ENCODE measurements at places on chromosomes 5 and 9.

- DNase-seq: no peak
Measured at GRCh38 chr9:88503845-88504764, 30.9 kb upstream of the NXNL2 start.

DNA sequence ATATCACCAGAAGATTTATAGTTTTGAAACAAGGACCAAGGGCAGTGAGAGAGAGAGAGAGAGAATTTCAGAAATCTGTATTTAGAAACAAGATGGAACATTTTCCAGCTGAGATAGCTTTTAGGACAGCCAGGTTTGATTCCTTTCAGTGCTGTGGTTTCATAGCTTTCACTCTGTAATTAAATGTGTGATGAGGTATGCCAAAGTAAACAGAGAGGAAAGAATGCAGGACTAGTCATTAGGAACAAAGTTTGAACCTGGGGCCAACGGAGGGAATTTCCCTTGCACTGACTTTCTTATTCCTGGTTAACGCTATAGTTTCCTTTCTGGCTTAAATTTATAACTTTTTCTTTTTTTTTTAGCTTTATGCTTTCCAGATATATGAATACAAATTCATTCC lies 10.0 kb upstream of the CCL28 start:
- peak; percentile 28 for DNase-seq

- DNase-seq: no peak
Measured at GRCh38 chr9:126376311-126377175, 49.9 kb downstream of the MVB12B start.

DNA sequence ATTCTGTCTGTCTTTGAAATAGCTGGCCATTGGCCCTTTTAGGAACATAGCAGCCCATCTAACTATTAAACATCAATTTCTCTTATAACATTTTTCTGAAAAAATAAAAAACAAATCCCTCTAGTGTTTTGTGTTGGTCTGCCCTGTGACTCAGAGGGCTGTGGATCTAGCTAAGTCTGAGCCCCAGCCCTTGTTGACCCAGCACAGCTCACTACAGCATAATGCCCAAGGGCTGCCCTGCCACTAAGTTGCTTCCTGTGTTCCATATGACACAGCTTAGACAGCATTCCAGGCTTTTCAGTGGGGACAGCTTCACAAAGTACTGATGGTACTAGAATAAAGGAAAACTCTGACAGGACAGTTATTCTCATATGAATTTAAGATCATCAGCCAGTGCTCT lies 136.0 kb downstream of the SCAMP1 start:
- DNase-seq: no peak

DNA sequence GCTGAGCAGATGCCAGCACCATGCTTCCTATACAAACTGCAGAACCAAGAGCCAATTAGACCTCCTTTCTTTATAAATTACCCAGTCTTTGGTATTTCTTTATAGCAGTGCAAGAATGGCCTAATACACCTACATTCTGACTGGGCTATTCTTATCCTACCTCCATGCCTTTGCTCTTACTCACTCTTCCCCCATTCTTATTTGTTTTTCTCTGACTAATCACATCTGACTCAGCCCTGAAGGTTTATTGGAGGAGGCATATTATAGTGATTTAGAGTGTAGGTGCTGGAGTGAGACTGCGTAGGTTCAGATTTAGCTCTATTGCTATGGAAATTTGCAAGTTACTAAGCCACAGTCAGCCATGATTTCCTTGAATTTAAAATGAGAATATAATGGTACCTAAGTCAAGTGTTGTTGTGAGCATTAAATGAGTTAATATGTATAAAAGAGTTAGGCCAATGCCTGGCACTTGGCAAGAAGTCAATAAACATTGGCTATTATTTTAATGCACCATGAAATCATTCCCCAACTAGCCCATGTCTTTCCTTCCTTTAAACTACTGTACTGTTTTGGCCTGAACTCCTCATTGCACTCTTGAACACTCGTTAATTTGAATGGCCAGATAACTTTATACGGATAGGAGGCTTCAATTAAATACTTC lies 531.2 kb upstream of the ZNF608 start:
- DNase-seq: no peak

DNA sequence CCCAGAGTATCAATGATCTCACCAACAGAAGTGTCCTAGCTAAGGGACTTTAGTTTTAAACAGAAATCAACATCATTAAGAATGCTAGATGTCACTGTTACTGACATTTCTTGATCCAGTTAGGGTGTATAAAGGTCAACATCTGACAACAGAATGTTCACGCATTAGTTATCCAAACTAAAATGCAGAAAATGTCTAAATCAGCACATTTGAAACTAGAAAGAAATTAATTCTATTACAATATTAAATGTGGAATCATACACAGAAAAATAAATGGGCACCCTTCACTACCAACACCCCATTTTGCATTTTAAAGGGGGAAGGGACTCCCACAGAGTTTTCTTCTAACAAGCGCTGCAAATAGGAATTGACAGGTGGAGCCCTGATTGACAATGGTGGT lies 24.5 kb downstream of the ELAVL2 start:
- DNase-seq: no peak

GRCh38 chr5:141507387-141508091 lies 18.7 kb downstream of the PCDHGC5 start:
- no peak for DNase-seq

DNA sequence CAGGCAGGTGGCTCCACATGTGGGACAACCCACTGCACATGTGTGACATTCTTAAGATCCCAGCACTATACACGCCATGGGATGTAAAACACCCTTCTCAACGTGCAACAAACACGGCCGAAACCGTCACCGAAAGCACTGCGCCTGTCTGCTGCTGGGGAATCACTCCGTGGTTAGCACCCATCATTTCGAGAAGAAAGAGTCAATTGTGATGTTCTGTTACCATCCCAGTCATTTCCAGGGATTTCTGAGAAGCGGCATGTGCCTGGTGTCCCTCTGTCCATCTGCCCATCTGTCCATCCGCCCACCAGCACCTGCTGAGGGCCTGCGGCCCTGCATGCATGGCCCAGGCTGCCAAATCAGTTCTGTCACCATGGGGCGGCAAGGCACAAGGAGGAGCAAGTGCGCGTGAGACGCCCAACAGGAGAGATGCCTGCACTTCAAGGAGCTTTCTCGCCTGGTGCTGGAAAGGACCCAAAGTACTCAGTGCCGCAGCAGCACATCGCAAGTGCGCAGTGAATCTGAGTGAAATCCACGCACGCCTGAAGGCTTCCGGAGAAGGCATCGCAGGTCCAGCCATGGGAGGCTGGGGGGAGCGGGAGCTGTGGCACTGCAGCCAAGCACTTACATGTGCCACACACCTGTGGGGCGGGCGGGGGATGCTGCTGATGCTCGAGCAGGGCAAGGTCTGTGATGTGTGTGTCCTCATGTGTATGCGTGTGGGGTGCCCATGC lies 38.0 kb downstream of the VAV2 start:
- DNase-seq: no peak

DNA sequence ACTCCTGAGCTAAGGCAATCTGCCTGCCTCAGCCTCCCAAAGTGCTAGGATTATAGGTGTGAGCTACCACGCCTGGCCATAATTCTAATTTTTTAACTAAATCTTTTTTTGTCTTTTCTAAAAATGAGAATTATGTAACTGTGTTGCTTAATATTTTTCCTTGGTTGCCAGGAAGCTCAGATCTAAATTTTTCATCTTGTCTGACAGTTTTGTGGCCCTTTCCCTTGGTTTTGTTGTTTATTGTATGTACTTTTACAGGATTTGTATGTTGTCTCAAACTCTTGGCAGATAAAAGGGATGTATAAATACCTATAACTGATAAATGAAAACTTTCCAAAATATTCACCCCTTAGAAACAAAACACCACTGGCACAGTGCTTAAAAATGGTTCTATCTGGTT lies 88.2 kb upstream of the KLF9 start:
- DNase-seq: no peak

- DNase-seq: no peak
Measured at GRCh38 chr9:127568618-127568970, 43.5 kb upstream of the STXBP1 start.

GRCh38 chr9:92610470-92611420 lies 59.2 kb downstream of the IPPK start:
- no peak for DNase-seq

DNA sequence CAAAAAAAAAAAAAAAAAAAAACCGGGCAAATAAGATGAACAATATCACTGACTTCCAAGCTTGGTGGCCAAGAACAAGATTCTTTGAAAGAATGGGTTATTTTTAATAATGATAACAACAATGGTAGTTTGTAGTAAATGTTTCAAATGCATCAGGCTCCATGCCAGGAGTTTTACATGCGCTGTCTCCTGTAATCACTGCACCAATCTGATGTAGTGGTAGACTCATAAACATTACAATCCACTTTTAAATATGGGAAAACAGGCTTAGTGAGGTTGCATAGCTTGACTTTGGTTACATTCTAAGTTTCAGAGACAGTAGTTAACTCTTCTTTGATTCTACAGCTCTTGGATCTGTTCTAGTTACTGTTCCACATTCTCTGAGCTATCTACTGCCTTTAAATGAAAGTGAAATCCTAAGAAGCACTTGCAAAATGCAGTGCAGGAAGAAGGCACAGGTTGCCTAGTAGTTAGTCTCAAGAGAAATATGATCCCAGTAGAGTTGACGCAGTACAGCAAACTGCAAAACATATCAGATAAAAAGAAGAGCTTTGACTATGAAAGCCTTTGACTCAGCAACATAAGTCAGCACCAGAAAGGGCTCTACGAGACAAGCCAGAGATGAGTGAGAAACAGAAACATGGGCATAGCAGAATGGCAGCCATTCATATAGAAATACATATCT lies 62.1 kb downstream of the PDE4D start:
- no peak for DNase-seq

GRCh38 chr9:133160742-133161546 lies 2.8 kb downstream of the GBGT1 start:
- DNase-seq: peak; percentile 38

DNA sequence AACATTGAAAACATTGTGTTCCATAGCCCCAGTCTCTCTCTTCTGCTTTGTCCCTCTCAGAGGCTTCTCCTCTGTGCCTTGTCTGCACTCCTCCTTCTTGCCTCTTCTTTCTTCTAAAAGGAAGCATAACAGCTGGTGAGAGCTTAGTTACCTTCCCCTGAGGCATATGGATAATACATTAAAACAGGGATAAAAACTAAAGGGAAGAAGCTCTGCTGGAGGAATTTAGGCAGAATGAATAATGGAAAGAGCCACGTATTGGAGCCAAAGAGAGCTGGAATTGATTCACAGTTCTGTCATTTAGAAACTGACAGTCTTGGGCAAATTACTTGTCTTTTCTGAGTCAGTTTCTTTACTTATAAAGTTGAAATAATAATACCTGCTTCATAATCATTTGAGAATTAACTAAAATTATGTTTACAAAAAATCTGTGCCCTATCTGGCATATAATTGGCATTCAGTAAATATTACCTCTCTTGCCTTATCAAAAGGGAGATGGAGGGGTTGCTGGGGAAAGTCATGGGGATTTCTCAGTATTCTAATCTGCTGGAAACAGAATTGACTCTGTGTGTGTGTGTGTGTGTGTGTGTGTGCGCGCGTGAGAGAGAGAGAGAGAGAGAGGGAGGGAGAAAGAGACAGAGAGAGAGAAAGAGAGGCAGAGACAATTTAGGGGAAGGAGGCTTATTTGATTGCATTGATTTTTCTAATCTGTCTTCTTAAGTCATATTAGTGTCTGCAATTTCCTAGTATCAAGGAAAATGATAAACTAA lies 20.2 kb downstream of the ZNF474 start:
- DNase-seq: peak; percentile 23

DNA sequence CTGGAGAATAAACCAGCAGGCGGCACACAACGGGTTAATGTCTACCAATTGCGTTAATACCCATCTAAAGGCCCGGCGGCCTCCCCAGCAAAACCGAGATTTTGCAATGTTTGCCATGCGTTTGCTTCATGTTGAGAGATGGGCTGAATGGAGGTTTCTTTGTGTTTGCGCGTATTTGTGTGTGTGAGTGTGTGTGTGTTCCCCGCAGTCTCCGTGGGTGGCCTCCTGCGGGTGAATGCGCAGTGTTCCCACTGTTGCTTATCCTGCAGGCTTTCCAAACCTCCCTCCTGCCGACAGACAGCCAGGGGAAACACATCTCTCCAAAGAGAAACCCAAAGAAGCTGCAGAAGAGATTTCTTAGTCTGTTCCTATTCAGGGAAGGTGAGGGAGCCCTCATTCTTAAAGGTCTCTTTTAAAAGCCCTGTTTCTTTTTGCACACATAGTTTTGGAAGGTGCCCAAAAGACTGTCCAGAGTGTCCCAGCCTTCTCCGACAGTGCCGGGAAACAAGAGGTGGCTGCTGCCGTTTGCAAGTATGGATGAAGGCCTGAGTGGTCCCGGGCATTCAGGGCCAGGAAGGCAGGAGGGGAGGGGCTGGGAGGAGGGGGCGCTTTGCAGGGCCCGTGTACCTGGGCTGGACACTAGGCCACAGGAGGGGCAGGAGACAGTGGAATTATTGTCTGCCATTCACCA lies 103.8 kb upstream of the ERCC6L2 start:
- no peak for DNase-seq

GRCh38 chr9:70852711-70853240 lies 268.6 kb downstream of the TRPM3 start:
- DNase-seq: no peak

GRCh38 chr5:75640826-75641225 lies 29.6 kb downstream of the ANKDD1B start:
- DNase-seq: no peak

GRCh38 chr9:82467436-82467835 lies 478.9 kb downstream of the SPATA31D1 start:
- no peak for DNase-seq

GRCh38 chr5:95853490-95853889 lies 31.0 kb upstream of the GLRX start:
- no peak for DNase-seq

GRCh38 chr9:107807183-107807582 lies 317.6 kb upstream of the KLF4 start:
- DNase-seq: no peak
